ENCODE measurements at places on chromosomes 2 and 18.
A peak's percentile ranks its signal among the peaks of the same experiment; 100 is the strongest.

DNA sequence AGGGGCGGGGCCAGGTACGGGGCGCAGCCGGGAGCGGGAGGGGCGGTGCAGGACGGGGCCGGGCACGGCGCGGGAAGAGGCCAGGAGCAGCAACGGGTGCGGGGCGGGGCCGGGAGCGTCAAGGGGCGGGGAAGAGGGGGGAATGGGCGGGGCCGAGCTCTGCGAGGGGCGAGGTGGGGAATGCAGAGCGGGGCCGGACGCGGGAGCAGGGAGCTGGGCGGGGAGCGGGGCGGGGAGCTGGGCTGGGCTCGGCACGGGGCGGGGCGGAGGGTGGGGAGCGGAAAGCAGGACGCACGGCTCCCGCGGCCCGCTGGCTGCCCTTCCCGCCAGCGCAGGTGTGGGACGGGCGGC, at the start of gene IMPA2:
IMPA2 (plus strand) TSS at position 316 of the 351 bp plus-strand sequence. CDS start 163 bp downstream, outside the sequence.
- no peak for DNase-seq

DNA sequence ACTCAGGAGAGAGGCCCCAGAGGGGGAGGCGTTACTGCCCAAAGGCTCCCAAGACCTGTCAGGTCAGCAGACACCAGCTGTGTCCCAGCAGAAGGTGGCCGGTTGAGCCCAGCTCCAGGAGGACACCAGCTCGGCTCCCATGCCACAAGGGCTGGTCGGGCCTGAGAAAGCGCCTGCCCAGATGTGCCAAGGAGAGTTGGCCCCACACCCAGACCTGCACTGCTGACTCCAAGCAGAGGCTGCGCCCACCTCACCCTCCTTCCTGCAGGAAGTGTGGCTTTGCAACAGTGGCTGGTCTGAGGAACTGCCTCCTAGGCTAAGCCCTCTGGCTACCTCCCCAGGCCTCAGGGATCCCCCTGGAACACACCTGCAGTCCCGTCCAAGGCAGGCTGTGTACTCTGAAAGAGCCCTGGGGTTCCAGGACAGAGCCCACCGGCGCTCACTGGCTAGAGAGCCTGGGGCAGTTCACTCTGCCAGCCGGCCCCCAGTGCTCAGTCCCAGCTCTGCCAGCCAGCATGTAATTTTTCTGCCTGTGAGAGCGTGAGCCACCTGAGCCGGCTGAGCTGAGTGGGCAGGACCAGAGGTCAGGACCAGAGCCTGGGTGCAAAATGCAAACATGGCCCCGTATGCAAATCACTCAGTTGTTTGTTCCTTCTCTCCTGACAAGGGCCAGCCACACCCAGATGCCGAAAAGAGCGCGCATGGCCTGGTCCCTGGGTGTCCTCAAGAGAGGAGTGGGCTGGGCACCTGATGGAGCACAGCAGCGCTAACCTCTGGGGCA, 36.9 kb upstream of the PTMA start:
- peak; percentile 92 for DNase-seq

DNA sequence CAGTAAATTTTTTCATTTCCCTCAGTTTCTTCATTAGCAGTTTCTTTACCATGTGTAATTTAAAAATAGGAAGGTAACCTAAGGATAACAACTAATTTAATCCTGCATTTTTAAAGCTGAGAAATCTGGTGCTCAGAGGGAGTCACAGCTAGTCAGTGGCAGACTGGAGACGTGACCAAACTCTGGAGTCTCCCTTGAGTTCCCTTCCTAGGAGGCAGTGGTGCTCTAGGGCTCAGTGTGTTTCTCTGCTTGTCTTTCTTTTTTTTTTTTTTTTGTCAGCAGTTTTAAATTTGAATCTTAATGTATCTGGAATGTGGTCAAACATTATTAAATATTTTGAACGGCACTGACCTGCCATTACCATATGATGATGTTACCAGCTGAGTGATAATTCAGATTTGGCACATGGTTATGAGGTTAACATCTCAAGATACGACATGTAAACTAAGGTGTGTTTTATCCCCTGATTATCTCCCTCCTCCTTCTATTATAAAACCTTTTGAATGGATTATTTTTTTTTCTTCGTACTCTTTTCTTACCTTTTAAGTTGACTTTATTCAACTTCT, 226.2 kb downstream of the GALNT13 start:
- DNase-seq = no peak

- no peak for DNase-seq
These were observed 141.4 kb upstream of the LTBP1 start for GRCh38 chr2:32805104-32806095.

GRCh38 chr2:43169987-43170386, 56.4 kb downstream of the ZFP36L2 start:
- DNase-seq = peak; percentile 85

DNA sequence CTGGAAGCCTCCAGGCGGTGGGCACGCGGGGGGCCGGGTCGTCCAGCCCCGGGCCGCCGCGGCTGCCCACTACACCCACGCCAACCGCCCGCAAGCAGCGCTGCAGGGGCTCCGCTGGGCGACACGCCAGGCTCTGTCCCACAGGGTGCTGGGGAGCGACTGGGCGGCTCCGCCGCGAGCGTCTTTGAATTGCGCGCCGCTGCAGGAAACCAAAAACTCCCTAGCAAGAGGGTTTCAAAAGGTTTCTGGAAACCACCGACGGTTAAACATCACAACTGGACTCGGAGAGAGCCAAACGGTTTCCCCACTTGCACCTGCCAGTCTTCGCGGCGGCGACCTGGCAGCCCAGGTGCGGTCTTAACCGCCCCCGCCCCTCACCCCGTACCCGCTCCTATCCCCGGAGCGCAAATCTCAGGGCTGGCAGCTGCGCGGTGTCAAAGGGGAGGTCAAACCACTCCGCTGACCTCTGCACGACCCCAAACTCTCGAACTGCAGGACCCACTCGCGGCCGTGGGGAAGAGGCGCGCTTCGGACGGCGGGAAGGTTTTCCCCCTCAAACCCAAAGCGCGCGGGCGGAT, 1.0 kb downstream of the CXCR4 start:
- no peak for DNase-seq

DNA sequence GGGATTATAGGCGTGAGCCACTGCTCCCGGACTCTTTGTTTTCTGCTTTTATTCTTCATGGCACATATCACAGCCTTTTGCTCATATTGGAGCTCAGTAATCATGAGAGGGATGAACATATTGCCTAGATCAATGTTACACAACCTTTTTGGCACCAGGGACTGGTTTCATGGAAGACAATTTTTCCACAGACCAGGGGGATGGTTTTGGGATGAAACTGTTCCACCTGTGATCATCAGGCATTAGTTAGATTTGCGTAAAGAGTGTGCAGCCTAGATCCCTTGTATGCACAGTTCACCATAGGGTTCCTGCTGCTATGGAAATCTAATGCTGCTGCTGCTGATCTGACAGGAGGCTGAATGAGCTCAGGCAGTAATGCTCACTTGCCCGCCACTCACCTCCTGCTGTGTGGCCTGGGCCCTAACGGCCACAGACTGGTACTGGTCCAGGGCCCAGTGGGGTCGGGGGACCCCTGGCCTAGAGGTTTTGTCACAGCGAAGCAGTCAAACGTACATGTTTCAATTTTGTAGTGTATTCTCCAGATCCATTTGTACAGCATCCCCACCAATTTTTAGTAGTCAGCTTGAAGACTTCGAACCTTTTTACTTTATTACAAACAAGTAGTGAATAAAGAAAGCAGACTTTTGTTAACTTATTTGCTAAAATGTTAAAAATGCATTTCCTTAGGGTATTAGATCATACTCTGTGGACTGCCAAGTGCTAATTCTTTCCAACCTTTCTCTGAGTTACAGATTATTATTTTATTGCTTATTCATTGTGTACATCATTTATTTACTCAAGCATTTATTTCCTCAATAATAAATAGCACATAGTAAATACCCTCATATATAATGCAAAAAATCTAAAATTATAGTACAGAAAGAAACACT, 6.2 kb downstream of the DAW1 start:
- no peak for DNase-seq

- DNase-seq = peak; percentile 93
These were observed 69.6 kb downstream of the POLR1A start for GRCh38 chr2:86035883-86036668.

DNA sequence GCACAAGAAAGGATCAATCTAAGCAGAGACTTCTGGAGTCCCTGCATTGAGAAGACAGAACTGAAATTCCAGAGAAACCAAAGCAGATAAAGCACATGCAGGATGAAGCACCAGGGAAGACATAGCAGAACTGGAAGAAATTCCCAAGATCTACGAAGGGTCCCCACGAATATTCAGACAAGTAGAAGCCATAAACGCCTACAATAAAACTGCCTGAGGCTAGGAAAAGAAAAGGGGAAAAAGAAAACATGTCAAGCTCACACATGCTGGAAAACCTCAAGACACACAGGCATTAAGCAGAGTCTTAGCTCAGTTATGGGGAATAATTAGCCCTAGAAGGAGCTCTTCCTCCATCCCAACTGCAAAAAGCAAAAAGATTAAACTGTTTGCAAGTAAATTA, 171.2 kb downstream of the NBAS start:
- no peak for DNase-seq

DNA sequence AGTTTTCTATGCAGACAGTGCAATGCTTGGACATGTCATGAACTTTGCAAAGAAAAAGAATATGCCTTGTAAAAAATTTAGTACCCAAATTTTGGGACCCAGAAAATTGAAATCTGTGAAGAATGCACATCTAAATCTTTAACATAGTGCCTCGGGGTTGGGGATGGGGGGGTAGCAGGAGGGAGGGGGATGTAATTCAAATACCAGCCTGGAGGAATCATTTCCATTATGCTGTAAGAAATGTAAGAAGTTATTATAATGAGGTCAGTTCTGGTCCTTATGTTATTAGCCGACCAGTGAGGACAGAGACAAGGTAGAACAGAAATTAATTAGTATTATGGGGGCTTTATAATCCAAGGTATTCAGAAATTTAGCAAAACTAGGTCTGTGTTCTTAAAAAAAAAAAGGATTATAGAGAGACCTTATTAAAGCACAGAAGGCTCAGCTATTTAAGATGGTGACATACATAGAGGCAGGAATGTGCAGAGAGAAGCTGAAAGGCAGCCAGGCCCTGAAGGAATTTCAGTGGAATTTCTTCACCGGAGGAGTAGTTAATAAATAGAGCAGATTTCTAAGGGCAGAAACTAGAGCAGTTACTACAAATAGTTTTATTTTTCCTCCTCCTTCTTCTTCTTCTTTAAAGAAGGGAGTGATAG, 89.0 kb upstream of the RBMS1 start:
- DNase-seq = no peak

- DNase-seq = no peak
These were observed 1.9 kb downstream of the TANC1 start for GRCh38 chr2:158970241-158970751.

DNA sequence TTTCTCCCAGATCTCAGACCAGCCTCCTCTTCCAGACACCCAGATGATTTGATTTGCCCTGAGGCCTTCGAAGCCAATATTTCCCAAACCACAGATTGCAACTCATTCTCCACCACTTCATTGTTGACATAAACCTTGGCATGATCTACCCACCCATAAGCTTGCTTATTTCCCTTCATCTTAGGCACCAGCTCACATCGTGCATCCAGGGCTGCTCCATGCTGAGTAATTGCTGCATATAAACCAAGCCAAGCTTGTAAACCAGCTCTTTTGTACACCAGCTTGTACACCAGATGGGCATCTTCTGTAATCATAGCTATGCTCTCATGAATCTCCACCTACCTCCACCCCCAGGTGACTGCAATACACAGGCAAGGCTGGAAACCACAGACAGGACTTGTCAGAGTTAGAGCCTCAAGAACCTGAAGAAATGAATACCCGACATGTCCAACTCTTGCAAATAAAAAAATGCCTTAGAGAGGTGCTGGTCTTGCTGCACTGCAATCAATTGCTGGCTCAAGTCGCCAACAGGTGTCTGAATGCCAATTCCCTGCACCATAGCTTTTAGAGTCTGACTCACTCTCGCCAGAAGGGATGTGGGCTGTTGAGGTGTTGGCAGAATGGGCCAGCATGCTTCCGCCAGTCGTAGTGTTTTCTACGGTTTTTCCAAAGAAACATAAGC, 31.5 kb downstream of the TRABD2A start:
- DNase-seq = no peak

DNA sequence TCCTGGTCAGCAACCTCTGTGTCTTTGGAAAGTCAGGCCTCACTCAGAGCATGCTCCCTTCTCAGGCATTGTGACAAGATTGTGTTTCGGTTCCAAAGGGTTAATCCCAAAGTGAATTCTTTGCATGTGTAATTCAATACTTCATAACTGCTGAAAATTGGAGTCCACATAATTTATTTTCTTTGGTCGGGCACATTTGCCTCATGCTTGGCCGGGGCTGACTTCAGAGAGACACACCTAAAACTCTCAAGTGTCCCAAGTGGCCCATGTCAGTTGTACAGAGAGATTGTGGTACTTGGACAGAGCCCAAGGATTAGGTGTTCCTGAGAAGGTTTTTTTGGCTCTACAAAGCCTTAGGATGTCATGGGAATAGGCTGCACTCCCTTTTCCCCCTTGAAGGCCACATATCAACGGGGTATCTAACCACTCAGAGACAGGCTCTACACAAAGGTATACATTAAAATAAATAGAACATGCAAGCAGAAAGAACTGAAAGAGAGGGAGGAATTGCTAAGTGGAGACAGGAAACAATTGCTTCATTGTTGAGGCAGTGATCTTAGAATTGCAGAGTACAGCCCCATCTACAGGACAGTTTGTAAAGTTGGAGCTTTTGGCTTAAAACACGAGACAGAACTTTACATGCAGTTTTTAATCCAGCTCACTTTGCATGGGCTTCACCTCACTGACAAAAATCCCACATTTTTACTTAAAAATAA, 1232.3 kb upstream of the ZEB2 start:
- no peak for DNase-seq

DNA sequence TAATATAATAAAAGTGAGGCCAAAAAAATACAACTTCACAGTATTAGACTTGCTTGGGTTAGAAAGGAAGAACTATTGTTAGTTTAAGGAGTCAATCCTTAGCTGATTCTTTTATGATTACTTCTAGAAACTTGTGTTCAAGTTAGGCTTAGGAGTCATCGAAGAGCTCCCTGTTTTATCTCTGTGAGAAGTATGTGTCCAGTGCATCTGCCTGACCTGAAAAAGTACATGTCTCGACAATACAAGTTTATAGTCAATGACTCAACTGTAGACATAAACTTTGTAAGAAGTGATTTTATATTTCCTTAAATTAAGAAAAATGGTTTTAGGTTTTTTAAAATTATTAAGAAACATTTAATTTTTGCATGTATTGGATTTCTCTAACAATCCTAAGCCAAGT, 571.2 kb downstream of the ZEB2 start:
- no peak for DNase-seq

- DNase-seq = no peak
These were observed 4.8 kb upstream of the LYPD6B start for GRCh38 chr2:149033716-149034115.

- no peak for DNase-seq
These were observed 911 bp upstream of the PTPRM start for GRCh38 chr18:7566244-7566566.

DNA sequence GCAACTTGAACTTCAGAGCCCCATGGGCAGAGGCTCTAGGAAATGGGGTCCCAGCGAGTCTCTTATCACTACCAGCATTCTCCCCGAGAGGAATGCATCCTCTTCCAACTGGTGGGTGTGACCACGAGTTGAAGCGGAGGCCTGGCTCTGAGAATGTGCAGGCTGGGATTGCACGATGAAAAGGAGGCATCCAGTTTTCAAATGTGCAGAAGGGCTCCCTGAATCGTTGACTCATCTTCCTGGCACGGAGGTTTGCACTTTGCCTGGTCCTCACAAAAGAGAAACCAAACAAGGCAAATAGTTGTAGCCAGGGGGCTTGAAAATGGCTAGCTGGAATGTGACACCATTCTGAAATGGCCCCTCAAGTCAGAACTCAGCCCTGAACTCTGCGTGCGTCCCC, 216.7 kb downstream of the GLI2 start:
- no peak for DNase-seq

All from Peyer's patch (tissue), 4 donors.